Activated CD4-positive, alpha-beta T cell treated with anti-CD3 and anti-CD28 coated beads, Interleukin-2, amount 10 ng/mL, durations not matched to agents 24 days and 14 days (primary cell): ENCODE measurements at places on chromosomes 6 and 20. TPM values are rescaled to one million over a fixed set of nuclear protein-coding genes. Genes with fewer than 3 reads are reported as not detected.

GRCh38 chr6:11263291-11263775 is 30.9 kb upstream of the NEDD9 start:
- no peaks in the 10 kb centered on the region for H3K27me3 ChIP-seq
- peaks cover 32% of the 10 kb centered on the region for H3K4me1 ChIP-seq
- no peak overlapping the region for H3K4me3 ChIP-seq
- no peak overlapping the region for H3K27ac ChIP-seq

- no peak overlapping the region for H3K27ac ChIP-seq
- H3K36me3 ChIP-seq = no peaks in the 10 kb centered on the region
- H3K4me3 ChIP-seq = no peak overlapping the region
- DNase-seq = no peak
These were observed 505.3 kb downstream of the MMUT start for GRCh38 chr6:48957781-48958180.

GRCh38 chr6:133972388-133972787 is 19.4 kb downstream of the TBPL1 start:
- H3K27ac ChIP-seq = no peak overlapping the region
- peaks cover 12% of the 10 kb centered on the region for H3K4me1 ChIP-seq
- DNase-seq = no peak
- no peaks in the 10 kb centered on the region for H3K27me3 ChIP-seq
- no peak overlapping the region for H3K4me3 ChIP-seq

DNA sequence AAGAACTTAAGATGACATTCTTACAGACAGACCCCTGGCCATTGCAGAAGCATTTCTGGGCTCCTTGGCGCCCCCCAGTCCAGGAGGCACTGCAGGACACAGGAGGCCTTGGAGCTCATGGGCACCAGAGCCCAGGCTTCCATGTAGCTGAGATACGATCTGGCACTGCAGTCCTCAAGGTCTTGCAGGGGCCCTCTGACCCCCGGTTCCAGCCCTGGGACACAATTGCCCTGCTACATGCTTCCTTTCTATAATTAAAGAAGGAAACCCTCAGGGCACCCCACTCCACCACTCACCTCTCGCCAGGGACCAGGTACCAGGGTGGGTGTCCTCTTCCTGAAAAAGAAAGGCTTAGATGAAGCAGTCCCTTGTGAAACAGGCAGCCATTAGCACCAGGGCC is 33.6 kb downstream of the WFDC3 start:
- H3K27me3 ChIP-seq = peaks cover 9% of the 10 kb centered on the region
- DNase-seq = no peak
- no peak overlapping the region for H3K4me3 ChIP-seq
- H3K27ac ChIP-seq = no peak overlapping the region
- peaks cover 2% of the 10 kb centered on the region for H3K36me3 ChIP-seq

GRCh38 chr6:36985417-36985807 is 584 bp downstream of the MTCH1 start:
- H3K4me1 ChIP-seq = peaks cover 22% of the 10 kb centered on the region
- no peak overlapping the region for H3K4me3 ChIP-seq
- peaks cover 4% of the 10 kb centered on the region for H3K27me3 ChIP-seq
- H3K27ac ChIP-seq = no peak overlapping the region

DNA sequence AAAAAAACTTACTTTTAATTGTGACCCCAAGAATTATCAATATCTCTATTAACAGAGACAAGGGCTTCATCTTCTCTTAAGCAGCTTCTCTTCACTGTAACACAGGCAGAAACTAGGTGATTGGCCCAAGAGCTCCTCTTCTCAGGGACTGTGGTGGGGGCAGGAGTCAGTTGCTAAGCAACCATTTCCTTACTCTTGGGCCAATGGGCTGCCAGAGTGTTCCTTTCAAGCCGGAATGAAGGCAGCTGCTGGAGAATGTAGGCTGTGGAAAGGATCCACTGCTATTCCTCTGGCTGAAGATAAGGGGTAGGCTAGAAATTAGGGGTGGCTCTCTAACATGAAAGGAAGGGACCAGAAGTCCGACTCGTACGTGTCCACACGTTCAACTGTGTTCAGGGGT is at the start of gene SEL1L2:
TSS of gene SEL1L2 (minus strand) at position 150 of the 400 bp plus-strand sequence. CDS start at position 70, 80 bp downstream.
- no peak within 1 kb of the TSS for H3K27ac ChIP-seq
- H3K4me3 ChIP-seq = no peak within 1 kb of the TSS
- DNase-seq = no peak

DNA sequence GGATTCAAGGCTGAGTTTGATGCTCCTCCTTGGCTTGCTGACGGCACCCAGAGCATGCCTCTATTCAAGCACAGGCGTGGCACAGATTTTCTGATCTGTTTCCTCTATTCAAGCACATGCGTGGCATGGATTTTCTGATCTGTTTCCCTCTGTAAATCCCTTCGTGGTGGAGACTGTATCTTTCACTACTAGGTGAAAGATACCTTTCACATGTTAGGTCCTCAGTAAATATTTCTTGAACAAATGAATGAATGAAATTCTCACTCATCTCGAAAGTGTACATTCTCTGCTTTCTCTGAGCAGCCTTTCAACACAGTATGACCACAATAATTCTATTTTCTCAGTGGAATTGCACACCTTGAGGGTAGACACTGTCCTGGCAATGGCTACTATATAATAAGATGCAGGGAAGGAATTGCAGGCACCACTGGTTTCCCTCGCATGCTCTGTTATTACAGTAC is 72.6 kb upstream of the F13A1 start:
- DNase-seq = no peak
- no peak overlapping the region for H3K4me3 ChIP-seq
- no peaks in the 10 kb centered on the region for H3K4me1 ChIP-seq
- no peaks in the 10 kb centered on the region for H3K36me3 ChIP-seq
- no peak overlapping the region for H3K27ac ChIP-seq
- H3K27me3 ChIP-seq = peaks cover 13% of the 10 kb centered on the region

DNA sequence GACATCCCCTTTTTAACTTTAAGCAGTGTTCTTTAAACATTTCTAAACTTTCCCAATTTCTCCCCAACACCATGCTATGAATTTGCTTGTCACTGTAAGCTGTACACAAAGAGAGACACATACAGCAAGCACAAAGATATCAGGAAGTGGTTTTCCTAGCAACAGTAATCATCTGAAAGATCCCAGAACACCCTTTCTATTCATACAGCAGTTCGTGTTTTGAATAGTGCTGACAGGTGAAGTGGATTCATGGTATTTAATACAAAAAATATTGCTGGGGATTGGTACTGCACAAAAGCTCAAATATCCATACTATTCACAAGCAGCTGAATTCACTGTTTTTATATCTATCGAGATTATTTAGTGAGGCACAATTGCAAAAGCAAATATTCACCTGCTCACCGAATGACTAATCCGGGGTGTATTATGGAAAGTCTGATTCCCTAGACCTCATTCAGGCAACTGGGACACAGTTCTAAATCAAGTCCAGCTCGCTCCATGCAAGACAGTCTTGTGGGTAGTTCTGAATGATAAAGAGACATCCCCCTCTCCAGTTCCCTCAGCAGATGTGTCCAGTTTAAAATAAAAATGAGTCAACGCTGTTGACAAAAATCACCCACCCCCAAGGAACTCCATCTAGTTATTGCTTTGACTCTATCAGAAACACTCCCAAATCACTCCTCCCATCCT is 107.1 kb upstream of the TSHZ2 start:
- no peaks in the 10 kb centered on the region for H3K36me3 ChIP-seq
- H3K27me3 ChIP-seq = no peaks in the 10 kb centered on the region
- DNase-seq = no peak
- no peak overlapping the region for H3K4me3 ChIP-seq
- H3K4me1 ChIP-seq = peaks cover 6% of the 10 kb centered on the region

- no peak for DNase-seq
- H3K4me3 ChIP-seq = no peak overlapping the region
- H3K27me3 ChIP-seq = no peaks in the 10 kb centered on the region
- peaks cover 26% of the 10 kb centered on the region for H3K4me1 ChIP-seq
These were observed 20.7 kb upstream of the TBC1D22B start for GRCh38 chr6:37236921-37237320.

DNA sequence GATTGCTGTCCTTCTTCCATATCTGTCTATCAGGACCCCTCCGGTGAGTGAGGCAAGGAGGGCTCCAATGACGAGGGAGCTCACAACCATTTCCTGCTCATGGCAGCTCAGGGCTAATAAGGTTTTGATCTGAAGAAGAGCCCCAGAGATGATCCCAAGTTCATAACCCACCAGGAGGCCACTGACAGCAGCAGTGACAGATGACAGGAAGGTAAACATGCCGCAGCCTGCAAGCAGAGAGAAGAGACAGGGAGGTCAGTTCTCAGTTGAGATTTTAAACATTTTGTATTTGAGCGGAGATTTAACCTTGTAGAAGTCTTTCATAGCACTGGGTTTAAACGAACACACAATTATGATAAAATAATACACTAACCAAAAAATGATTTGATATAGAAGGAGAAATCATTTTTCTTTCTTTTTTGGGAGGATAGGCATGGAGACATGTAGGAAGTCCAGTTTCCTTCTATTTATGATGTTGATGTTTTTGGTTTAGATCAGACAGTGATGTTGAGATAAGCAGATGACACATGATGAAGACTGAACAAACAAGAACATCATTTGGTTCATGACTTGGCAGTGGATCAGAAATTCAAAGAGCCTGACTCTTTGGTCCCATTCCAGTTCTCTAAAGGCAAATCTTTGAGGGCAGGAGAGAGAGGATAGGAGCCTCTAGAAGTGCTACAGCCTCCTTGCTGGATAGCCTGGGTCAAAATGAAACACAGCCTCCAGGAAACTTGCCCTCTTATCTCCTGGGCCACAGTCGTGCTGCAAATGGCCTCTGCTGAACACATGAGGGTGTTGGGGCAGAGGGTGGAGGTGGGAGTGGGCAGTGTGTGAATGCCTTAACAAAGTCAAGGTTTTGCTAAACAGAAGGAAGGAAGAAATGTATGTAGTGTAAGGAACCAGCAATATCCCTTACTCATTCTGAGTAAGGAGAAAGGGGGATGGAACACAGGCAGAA is 22.6 kb downstream of the SLC2A12 start:
- peaks cover 7% of the 10 kb centered on the region for H3K4me1 ChIP-seq
- DNase-seq = no peak
- H3K36me3 ChIP-seq = no peaks in the 10 kb centered on the region

DNA sequence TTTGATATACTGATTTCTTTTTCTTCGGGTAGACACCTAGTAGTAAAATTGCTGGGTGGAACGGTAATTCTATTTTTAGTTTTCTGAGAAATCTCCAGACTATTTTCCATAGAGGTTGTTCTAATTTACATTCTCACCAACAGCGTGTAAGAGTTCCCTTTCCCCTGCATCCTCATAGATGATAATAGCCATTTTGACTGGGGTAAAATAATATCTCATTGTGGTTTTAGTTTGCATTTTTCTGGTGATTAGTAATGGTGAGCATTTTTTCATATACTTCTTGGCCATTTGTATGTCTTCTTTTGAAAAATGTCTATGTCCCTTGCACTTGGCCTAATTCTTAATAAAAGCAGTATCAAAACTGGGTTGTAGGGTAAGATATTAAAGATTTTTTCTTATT is 148.9 kb upstream of the SIM1 start:
- no peaks in the 10 kb centered on the region for H3K4me1 ChIP-seq
- H3K4me3 ChIP-seq = no peak overlapping the region
- H3K27me3 ChIP-seq = no peaks in the 10 kb centered on the region
- H3K36me3 ChIP-seq = peaks cover 16% of the 10 kb centered on the region
- no peak overlapping the region for H3K27ac ChIP-seq

GRCh38 chr6:68994521-68994920 is 359.4 kb downstream of the ADGRB3 start:
- no peak overlapping the region for H3K27ac ChIP-seq
- H3K36me3 ChIP-seq = no peaks in the 10 kb centered on the region
- H3K4me3 ChIP-seq = no peak overlapping the region
- no peaks in the 10 kb centered on the region for H3K4me1 ChIP-seq

DNA sequence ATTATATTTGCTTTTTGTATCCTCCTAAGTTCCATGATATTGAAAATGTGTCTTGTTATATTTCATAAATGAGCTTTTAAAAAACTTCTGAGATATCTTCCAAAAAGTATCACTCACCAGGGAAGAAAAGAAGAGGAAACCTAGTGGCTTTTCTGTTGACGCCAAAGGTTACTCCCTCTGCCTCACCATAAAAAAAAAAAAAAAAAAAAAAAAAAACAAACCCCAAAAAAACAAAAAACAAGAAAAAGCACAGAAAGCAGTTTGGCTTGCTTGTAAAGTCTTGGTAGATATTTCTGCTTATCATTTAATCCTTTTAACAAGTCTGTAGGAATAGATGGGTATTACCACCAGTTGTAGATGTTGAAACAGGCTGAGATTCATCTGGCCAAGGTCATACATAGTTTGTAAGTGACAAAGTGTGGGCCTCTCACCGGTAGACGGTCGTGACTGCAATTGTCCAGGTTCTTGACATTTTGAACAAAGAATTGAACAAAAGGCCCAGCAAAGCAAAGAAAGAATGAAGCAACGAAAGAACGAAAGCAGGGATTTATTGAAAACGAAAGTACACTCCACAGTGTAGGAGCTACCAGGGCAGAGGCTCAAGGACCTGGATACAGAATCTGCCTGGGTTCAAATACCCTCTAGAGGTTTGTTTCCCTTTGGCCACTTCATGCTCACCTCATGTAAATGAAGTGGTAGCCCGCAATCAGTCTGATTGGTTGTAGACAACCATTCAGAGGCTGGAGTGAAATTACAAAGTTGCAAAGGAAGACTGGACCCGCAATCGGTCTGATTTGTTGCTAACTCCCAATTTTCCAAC is 11.6 kb upstream of the ELOVL5 start:
- H3K4me3 ChIP-seq = peak overlapping the region; percentile 92
- peak; percentile 71 for DNase-seq
- H3K4me1 ChIP-seq = peaks cover 39% of the 10 kb centered on the region
- H3K27me3 ChIP-seq = no peaks in the 10 kb centered on the region
- H3K27ac ChIP-seq = peak overlapping the region; percentile 100

- no peak overlapping the region for H3K4me3 ChIP-seq
- H3K36me3 ChIP-seq = no peaks in the 10 kb centered on the region
- no peak overlapping the region for H3K27ac ChIP-seq
These were observed 32.4 kb upstream of the FAM135A start for GRCh38 chr6:70380771-70381416.

GRCh38 chr6:78489874-78490273 is 377.5 kb upstream of the IRAK1BP1 start:
- H3K27ac ChIP-seq = no peak overlapping the region
- H3K4me3 ChIP-seq = no peak overlapping the region
- no peaks in the 10 kb centered on the region for H3K36me3 ChIP-seq

GRCh38 chr6:22110061-22110460 is 186.8 kb downstream of the PRL start:
- no peak for DNase-seq
- no peaks in the 10 kb centered on the region for H3K36me3 ChIP-seq
- H3K4me3 ChIP-seq = no peak overlapping the region
- no peaks in the 10 kb centered on the region for H3K4me1 ChIP-seq
- no peaks in the 10 kb centered on the region for H3K27me3 ChIP-seq

The VGLL2 gene
- not detected in 2 replicates for total RNA-seq

The AGER gene
- total RNA-seq = 20.7 and 24.1 TPM in 2 replicates

The RSPH9 gene
- not detected in 2 replicates for total RNA-seq

The TAAR9 gene
- not detected in 2 replicates for total RNA-seq

The KAT14 gene
- 16.5 and 16.8 TPM in 2 replicates for total RNA-seq

The MMP24 gene
- 0.05 TPM in 1 of 2 replicates, not detected in the other for total RNA-seq

The DEF6 gene
- total RNA-seq = 103 and 113 TPM in 2 replicates

The FILIP1 gene
- not detected in 2 replicates for total RNA-seq

The SLC17A4 gene
- total RNA-seq = not detected in 2 replicates

The C2 gene
- total RNA-seq = 0.30 and 0.43 TPM in 2 replicates

The RBPJL gene
- total RNA-seq = not detected in 2 replicates
